Activated CD8-positive, alpha-beta memory T cell treated with anti-CD3 and anti-CD28 coated beads for 1 hour (primary cell): ENCODE measurements at places on chromosomes 16 and 17.
A peak's percentile ranks its signal among the peaks of the same experiment; 100 is the strongest.

GRCh38 chr16:89444728-89445127, 45.6 kb downstream of the ANKRD11 start:
- DNase-seq: no peak

GRCh38 chr16:74713325-74713724, 12.7 kb upstream of the MLKL start:
- no peak for DNase-seq

GRCh38 chr17:10857976-10858375, 20.1 kb upstream of the PIRT start:
- no peak for DNase-seq

DNA sequence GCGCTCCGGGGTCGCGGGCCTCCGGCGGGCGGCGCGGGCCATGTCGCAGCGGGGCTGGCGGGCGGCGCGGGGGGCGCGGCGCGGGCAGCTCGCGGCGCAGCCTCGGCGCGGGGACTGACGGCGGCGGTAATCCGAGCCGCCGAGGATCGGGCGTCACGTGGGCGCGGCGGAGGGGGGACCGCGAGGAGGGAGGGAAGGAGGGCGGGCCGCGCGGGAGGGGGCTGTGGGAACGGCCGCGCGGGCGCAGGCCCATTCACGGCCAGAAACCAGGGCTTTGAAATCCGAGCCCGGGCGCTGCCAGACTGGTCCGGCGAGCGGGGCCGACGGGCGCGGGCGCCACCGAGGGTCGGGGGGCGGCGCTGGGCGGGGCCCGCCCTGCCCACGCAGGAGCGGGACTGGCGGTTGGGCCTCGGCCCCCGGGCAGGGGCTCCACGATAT, at the start of gene MTSS2:
Gene MTSS2 (minus strand): TSS at position 116 of the 438 bp plus-strand sequence. CDS start 262 bp downstream, outside the sequence.
- no peak for DNase-seq

DNA sequence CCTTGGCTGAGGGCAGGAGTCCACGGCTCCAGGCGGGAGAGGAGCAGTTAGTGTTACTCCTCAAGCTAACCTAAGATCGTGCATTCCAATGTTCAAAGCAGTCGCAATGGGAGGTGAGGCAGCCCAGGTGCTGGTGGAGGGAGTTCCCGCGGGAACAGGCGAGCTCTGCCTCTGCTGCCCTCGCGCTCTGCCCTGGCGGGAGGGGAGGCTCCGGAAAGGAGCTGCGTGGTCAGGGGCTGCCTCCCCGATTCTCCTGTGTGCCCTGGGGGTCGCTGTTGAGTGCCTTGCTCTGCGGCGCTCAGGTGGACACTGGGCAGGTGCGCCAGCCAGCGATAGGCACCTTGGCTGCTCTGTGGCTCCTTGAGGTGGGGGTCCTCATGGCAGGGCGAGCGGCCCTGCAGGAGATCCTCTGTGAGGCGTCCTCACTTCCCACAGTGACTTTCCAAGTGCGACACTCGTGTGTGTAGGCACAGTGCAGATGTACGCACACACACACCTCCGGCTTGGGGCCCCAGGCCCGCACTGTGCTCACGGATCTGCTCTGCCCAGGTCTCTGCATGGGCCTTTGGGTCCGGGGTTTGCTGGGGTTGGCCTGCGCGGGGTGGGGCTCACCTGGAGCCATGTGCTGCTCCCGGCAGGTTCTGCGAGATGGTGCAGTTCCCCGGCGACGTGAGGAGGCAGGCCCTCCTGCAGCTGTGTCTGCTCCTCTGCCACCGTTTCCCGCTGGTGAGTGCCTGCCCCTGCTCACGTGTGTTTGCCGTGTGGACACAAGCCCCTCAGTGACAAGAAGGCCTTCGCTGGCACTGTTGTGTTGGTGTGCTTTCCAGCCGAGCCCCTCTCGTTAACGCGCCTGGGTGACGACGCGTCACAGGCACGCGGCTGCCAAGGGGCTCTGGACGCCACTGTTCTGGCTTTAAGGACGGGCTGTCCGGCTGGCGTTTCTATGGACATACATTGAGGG, 97.9 kb upstream of the ZNF750 start:
- DNase-seq: no peak

GRCh38 chr17:57490890-57491289, 234.6 kb downstream of the MSI2 start:
- DNase-seq: no peak

DNA sequence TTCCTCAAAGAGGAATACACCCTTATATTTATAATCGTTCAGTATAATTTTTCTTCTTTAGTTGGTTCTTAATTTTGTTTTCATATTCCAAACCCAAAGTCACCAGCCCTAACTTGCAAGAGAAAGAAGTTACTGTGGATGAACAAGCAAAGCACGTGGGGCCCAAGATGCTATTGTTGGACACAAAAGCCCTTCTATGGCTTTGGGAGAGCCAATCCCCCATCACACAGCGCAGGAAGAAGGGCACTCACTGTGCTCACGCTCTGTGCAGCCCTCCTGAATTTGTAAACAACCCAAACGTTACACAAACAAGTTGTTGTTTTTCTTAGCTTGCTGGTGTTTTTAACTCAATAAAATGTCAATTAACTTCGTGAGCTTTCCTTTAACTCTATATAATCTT, 22.5 kb downstream of the SPPL2C start:
- DNase-seq: no peak

GRCh38 chr16:69935740-69936139, 15.4 kb upstream of the CLEC18A start:
- no peak for DNase-seq

DNA sequence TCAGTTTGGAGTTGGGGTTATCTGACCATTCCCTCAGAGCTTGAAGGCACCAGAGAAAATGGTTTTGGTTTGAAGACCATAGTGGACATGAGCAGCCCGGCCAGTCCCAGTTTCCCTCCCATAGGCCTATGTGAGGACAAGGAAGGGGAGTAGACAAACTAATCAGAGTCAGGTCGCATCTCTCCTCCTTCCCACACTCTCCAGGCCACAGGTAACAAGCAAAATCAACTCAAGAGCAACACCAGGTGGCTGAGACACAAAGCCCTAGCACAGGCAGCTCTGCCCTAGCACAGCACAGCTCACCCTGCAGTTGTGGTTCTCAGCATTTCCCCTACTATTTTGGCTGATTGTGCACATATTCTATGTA, 7.2 kb downstream of the SUPT4H1 start:
- no peak for DNase-seq

DNA sequence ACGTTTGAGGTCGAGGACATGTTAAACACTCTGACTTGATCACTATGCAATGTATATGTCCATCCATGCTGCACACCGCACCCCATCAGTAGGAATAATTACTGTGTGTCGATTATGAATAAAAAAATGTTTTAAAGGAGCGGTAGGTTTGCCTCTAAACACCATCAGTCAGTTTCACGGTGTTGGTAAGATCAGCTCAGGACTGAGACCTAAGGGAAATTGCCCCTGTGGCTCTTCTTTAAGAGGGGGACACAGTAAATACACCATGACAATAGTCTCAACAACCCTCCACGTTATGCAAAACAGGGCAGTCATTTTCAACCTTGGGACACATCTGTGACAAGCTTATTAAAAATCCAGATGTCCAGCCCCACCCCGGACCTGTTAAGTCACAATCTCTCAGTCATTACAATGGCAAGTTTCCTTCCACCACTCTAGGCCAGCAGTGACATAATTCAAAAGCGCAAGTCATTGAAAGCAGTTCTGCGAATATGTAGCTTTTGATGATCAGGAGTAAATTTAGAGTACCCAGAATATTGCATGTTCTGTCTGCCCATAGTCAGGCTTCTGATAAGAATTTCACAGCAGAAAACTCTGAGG, 1.2 kb downstream of the ATMIN start:
- no peak for DNase-seq

GRCh38 chr17:37089956-37090355, 141.2 kb downstream of the AATF start:
- DNase-seq: peak; percentile 9

DNA sequence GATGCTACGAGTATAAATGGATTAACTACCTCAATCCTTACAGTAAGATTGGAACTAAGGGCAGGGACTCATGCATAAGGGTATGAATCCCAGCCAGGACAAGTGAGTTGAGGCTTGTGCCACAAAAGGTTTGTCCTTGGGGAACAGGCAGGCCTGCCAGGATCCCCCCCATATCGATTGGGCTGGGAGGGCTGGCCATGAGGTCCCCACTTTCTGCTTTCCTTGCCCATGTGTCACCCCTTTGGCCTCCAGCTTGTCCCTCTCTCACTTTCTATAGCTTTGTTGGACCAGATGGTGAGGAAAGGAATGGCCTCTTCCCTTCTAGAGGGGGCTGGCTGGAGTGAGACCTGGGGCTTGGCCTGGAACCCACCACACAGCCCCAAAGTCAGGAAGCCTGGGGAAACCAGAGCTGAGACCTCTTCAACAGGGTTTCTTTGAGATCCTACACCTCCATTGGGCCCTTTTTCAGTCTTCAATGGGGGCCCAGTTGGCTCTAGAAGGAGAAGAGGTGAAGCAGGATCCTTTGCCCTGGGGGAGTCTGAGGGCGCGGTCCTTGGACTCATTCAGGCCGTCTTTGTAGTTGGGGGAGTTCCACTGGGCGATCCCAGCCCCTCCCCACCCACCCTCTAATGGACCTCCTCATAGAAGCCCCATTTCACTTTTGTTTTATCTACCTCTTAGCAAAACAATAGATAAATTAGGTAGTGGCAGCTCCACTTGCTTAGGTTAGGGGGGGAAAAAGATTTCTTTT, 57.3 kb downstream of the IGF2BP1 start:
- no peak for DNase-seq

- DNase-seq: no peak
These were observed 56.2 kb downstream of the MAP2K6 start for GRCh38 chr17:69470702-69471101.

- no peak for DNase-seq
These were observed 37.4 kb downstream of the BPTF start for GRCh38 chr17:67862614-67863217.

- DNase-seq: no peak
These were observed 202.2 kb downstream of the CDH8 start for GRCh38 chr16:61834082-61834481.

GRCh38 chr16:11254913-11255736, 879 bp downstream of the SOCS1 start:
- no peak for DNase-seq

DNA sequence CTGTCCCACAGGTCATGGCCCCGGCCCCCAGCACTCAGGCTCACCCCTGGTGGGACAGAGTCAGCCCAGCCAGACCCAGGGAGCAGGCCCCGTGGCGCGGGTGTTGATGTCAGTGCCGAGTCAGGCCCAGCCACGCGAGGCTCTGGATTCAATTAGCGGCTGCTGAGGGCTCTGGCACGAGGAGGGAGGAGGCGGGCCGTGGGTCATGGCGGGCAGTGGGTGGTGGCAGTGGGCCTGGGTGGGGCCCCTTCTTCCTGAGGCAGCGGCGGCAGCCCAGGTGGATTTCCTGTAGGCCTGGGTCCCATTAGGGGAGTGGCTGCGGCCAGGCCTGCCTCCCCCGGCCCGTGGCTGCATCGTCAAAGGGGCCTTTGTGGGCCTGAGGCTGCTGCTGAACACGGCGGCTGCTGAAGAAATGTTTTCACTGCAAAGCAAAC, 12.9 kb downstream of the VASN start:
- no peak for DNase-seq

- no peak for DNase-seq
These were observed 161.4 kb upstream of the C16orf82 start for GRCh38 chr16:26905336-26905735.

DNA sequence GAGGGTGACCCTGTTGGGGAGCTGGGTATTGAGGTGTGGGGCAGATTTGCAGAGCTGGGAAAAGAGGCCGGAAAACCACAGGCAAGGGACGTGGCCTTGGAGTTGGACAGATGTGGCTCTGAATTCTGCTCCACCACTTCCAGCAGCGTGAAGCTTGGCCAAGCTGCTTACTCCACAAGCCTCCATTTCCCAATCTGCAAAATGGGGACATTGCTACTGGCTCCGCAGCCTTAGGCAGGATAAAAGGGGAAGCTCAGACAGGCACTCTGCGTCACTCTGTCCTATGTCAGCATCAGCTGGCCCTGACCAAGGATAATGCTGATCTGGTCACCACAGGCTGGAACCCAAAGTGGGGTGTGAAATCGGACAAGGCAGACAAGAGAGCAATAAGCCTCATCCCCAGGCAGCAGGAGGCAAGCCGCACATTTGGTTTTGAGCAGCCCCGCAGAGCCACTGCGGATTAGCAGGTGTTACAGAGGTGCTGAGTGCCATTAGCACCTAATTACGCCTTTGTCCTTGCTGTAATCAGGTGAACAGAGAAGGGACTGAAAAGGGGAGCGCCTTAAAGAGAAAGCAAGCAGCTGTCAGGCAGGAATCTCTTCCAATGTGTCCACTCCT, 54.8 kb downstream of the SDK2 start:
- DNase-seq: no peak

- no peak for DNase-seq
These were observed 28.5 kb upstream of the CREBBP start for GRCh38 chr16:3908951-3909437.

- peak; percentile 84 for DNase-seq
These were observed at the start of gene ZFP1 for GRCh38 chr16:75148311-75149195. Gene ZFP1 (plus strand): TSS chr16:75148524. CDS start chr16:75152952, 4,428 bp downstream.

GRCh38 chr17:66432996-66433551, 130.7 kb downstream of the PRKCA start:
- DNase-seq: no peak

DNA sequence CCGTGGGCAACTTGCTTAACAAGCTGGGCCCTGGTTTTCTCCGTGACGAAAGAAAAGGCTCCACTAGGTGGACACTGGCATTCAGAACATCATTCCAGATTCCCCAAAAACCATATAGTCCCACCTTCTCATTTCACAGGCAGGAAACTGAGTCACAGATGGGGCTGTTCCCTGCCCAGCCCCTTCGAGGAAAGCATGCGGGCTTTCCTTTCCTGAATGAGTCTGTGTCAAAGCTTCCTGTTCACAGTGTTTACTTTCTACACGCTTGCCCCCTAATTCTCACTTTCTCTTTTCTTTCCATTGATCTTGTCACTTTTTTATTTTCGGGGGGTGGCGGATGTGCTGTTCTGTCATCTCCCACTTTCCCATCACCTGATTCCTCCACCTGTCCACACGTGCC, 10.3 kb upstream of the LGALS9 start:
- no peak for DNase-seq

DNA sequence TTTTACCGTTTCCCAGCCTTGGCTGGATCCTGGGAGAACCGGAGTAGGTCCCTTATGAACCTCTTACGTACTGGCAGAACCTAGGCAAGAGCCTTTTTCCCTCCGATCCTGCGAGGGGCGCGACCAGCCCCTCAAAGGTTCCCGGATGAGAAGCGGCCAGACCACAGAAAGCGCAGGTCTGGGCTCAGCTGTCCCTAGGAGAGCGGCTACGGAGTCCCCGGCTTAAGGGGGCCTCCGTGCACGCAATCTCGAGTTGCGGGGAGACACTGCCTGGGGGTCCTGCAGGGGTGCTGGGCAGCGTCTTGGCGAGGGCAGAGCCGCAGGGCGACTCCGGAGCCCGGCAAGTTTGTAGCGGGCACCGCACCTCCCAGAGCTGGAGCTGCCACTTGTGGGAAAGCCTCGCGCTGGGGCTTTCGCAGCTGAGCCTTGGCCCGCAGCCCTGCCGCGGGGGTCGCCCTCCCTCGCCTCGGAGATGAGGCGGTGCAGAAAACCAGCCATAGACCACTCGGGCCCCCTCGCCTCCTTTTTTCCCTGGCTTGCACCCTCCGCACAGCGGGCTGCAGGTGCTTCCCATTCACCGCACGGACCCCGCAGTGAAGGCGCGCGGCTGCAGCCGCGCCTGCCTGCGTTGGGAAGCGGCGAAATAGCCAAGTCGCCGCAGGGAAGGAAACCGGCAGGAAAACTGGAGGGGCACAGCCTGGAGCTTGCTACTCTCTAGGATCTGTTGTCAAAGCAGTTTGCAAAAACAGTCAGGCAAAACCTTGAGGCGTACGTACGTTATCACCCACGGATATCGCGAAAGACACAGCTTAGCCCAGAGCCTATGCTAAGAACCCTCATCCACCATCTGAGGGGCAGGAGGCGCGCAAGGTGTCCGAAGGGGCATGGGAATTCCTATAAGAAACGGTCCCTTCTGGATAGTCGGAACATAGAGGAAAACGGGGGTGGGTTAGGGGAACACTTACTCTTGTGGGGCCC, 834 bp downstream of the CDH8 start:
- DNase-seq: no peak
